Stimulated activated CD8-positive, alpha-beta memory T cell treated with anti-CD3 and anti-CD28 coated beads, Interleukin-12 subunit alpha, Interleukin-12 subunit beta, amount 100 ng/mL, for 1 hour (primary cell): ENCODE measurements at places on chromosomes 16 and 17.

DNA sequence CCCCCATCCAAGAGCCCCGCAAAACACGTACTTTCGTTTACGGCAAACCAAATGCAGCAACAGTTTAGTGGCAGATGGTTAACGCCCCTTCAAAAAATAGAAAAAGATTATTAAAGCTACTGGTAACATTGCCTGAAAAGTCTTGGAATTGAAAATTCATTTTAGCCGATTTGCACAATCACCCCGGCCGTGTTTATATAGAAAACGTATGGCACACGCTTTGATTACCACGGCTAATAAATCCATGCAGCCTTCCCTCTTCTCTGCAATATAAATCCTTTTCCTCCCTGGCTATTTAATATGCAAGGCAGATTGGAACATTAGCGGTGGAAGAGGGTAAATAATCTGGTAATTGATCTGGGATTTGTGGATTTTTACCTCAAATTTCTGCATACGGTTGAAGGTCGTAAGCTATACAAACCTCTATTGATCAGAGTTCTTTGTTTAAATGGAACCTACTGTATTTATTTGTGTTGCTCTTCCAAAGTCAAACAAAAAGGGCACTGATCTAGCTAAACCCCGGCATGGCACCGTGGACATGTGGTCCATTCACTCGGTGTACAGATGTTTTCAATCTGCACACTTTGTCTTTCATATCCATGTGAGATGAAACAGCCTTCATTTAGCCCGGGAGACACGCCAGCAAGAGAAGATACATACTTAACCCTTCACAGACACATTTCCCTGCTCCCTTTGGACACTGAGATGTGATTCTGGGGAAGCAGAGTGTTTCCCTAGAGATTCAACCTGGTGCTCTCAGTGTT is 238.1 kb upstream of the MAF start:
- no peak for DNase-seq

DNA sequence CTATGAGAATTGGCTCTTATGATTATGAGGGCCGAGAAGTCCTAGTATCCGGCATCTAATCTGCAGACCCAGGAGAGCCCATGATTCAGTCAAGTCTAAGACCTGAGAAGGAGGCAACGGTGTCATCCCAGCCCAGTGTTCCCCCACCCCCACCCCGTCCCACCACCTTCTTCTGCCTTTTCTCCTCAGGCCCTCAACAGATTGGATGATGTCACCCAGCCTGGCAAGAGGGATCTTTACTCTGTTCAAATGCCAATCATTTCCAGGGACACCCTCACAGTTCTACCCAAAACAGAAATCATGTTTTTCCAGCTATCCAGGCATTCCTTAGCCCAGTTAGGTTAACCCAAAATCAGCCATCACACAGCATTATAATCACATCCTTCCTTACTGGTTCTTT is 10.0 kb upstream of the GAA start:
- no peak for DNase-seq

- no peak for DNase-seq
Measured at GRCh38 chr17:57349541-57350247, 93.4 kb downstream of the MSI2 start.

GRCh38 chr16:30884760-30885159 is 9.1 kb downstream of the BCL7C start:
- DNase-seq = no peak

DNA sequence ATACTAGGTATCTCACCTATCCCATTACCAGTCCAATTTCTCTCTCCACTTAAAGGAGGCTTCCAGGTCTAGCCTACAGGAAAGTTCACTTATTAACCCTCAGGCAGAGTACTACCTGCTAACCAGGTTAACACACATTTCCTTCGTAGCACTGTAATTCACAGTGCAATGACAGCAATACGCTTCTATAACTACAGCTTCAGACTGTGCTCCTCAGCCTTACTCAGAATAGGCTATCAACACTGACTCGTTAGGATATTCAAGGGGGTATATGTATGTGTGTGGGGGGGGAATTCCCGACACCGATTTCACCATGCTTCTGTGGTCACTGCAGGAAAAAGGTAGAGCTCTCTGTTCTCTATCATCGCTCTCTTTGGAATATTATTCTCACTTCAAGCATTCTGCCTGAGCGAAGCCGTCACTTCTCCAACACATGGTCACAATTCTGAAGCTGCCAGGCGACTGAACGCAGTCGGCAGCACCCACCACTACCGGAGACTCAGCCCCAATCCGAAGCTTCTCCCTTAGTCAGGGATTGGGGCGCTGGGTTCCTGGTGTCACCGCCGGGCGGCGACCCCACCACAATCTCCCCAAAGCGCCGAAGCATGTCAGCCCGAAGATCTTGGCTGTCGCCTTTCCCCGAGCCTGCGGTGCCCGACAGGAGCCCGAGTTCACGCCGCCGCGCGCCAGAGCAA is 618 bp downstream of the GGA3 start:
- DNase-seq = no peak

DNA sequence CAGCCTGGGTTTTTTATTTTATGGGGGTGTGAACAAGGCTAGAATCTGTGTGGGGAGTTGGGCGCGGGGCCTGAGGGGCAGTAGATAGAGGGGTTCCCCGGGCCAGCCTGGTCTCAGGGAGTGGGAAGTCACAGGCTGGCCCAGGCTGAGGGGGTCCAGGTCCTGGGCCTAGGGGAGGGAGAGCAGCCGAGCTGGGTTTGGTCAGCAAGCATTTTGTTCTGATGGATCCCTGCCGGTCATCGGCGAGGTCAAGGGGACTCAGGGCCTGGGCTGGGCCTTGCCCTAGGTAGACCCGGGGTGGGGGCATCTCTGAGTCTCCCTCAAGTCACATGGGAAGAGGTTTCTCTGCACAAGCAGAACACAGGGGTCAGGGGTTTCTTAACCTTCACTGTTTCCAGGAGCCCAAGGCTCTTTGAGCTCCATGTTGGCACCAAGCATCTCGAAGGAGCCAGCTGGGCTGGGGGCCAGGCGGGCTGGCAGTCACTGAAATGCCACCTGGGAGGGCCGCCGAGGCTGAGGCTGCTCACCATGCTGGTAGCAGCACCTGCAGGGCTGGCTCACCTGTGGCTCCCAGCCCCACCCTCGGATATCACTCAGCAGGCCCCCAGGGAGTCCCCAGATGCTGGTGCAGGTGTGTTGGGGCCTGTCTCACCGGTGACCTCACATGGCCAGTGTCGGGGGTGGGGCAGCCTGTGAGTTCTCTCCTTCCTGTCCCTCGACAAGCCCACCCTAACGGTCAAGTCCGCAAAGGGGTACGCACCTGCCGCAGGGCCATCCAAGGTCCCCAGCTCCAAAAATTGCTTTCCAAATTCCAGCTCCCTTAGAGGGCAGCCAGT is 41.0 kb downstream of the SLC7A5 start:
- DNase-seq = no peak

DNA sequence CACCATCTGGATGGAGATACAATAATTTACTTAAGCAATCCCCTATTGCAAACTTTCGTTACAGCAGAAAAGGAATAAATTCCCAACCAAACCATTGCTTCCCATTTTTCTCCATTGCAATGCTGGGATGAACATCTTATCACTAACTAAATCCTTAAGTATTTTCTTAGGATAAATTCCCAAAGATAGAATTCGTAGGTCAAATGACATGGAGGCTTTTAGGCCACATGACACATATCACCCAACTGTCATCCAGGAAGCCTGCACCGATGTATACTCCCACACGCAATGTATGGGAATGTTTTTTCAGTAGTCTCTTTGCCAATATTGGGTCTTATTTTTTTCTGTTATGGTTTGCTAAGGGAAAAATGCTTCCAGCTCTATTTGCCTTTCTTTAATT is 1.6 kb upstream of the TLCD2 start:
- DNase-seq = no peak

DNA sequence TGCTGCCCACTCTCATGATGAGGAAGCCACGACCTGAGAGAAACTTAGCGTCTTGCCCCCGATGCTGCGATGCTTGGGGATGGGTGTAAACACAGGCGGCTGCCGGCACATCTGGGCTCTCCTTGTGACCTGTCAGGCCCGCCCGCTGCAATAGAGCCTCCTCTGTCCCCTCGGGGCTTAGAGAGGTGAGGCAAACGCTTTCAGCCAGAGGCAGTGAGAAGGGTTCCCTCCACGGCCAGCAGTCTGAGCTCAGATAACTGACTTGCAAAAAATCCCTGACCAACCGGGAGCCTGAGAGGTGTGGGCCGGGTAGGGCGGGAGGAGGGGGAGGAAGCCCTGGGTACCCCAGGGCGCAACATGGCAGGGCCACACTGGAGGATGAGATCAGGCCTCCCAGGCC is 260.6 kb downstream of the C16orf95 start:
- no peak for DNase-seq

DNA sequence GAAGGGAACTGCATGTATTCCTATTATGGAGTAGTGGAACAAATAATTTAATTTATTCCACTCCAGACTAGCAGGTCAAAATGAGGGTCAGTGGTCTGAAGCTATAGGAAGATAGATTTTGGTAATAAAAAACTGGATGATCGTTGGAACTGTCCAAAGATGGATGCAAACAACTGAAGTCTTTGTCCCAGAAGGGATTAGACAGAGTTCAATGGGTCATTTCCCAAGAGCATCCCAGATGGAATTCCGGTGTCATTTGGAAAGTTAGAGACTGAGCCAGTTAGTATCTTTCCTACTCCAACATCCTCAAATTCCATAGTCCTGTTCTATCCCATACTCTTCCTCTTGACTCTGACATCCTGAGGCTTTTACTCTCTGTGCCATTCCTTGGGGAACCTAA is 22.8 kb upstream of the TOX3 start:
- DNase-seq = no peak

DNA sequence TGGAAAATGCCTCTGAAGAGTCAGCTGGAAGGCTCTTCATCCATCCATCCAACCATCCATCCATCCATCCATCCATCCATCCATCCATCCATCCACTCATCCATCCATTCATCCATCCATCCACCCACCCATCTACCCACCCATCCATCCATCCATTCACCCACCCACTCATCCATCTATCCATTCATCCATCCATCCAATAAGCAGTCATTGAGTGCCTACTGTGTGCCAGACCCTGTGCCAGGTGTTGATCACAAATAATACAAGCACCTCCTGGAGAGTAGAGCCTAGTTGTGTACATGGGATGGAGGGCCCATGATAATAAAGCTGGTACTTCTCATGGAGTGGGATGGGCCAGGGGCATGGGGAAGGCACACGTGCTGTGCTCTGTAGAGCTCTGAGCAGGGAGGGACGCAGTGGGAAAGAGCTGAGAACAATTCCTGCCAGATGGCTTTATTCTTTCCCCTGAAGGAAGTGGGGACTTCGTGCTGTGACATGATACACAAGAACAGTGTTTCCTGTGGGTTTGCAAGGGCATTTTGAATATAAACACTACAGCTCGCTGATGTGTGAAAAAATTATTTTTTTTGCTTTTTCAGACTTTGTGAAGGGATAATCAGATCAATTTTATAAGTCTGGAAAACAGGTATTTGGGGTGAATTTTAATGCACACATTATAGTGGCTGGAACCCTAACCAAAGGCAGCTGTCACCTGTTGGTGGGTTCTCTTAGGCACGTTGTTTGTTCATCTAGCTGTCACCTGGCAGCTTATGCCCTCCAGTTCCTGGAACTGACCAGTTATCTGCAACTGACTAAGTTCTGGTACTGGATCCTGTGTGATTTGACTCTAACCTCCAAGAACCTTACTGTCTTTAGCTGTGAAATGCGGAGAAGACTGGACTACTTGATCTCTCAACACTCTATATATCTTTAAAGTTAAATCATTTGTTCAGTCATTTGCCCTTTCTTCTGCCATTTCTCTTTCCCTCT is 61.3 kb downstream of the PRKCB start:
- DNase-seq = no peak
